Stimulated activated CD4-positive, alpha-beta T cell treated with anti-CD3 and anti-CD28 coated beads, Interleukin-12 subunit alpha, Interleukin-12 subunit beta, amount 100 ng/mL, for 24 hours (primary cell): ENCODE measurements at places on chromosomes 7 and 10.

- no peak for DNase-seq
These were observed 46.2 kb downstream of the LAMB4 start for GRCh38 chr7:108083980-108084379.

DNA sequence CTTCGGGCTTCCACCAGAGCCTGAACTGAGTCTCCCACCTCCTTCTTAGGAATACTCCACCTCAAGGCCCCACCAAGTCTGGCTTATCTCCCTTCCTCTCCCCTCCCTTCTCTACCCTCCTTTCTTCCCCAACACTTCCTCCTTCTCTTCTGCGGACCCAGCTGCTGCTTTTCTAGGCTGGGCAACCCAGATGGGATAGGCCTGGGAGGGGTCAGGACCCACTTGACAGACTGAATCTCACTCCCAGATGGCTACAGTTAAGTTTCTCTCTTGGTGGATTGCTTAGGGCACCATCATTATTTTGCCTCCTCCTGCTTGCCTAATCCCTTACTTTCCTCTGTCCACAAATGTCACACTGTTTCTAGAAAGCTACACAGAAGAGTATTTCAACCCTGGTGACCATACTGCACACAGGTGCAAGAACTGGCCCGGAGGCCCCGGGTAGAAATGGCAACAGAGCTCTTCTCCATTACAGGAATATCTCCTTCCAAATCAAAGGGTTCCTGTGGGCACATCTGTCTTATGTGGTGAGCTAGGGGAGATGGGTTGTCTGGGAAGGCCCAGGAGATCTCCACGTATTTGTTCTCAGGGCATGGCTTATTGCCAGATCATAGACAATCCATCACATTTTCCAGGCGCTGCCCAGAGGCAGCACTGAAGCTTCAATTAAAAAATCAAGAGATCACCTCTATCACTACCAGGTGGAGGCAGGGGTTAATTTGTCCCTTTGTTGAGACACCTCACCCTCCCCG is 5.1 kb upstream of the HOXA11 start:
- DNase-seq = no peak

DNA sequence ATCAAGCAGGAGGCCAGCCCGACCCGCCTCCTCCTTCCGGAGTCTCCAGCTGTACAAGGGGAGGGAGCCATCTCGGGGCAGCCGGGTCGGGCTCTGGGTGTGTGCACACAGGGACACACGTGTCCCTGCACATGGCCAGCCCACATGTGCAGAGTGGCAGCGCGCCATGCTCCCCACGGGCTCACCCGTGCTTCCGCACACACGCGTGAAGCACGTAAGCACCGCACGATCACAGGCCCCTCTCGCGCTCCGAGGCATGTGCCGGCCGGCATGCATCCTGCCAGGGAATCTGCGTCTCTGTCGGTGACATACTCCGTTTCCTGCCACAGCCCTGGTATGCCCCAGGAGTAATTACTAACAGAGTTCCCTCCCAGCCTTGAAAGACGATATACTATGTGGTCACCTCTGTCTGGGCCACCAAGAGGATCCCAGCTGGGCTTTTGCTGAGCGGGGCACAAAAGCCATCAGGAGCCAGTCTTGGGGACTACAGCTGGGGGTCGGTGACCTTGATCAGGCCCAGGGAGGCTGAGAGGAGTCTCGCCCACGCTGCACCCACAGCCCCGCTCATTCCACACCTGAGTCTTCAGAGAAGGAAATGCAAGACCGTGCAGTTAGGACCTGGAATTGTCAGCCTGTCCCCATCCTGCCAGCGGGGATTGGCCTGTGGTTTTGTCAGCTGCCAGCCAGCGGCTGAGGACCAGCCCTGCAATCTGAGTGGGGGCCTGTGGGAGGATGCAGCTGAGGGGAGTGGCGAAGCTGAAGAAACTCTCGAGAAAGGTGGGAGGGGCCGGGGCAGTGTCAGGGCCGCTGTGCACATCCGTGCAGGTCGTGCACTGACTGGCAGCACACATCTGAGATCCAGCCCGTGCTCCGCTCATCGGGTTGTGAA is 11.0 kb upstream of the LFNG start:
- no peak for DNase-seq

DNA sequence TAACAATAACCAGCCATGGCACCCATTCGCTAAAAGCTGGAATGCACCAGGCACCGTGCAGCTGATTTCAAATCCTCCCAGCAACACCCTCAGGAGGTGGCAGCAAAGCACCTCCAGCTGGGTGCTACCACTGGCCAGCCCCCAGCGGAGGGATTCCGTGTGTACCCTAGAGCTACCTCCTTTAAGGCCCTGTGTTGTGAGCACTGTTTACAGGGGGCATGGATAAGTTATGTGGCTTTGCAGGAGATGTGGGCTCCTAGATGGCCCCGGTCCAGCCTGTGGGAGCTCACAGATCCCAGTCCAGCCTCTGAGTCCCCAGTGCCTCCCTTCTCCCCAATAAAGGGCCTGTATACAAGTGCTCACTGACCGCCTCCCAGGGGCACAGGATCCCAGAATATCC is 27.1 kb downstream of the TNRC18 start:
- no peak for DNase-seq

- no peak for DNase-seq
These were observed 9.3 kb downstream of the CROT start for GRCh38 chr7:87354749-87355148.

GRCh38 chr10:13839430-13839990 is 252.7 kb downstream of the PRPF18 start:
- no peak for DNase-seq

GRCh38 chr10:49207113-49207512 is 18.9 kb upstream of the TMEM273 start:
- no peak for DNase-seq
